Jurkat, Clone E6-1 (cell line): ENCODE measurements at places on chromosomes 2 and 18.

DNA sequence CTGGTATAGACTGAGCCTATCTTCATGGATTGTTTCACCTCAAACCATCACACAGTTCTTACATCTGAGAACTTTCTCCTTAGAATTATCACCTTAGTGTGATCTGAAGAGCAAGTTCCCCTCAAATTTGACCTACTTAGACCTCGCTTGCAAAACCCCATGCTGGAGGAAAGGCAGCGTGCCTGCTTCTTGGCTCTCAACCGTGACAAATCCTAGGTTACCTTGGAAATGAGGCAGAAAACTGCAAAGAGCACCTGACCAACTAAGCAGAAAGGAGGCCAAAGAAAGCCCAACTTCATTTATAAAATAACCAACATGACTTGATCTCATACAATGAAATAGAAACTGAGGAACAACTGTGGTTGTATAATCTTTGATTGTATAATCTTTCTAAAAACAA is 146.4 kb downstream of the RAB3GAP1 start:
- DNase-seq, result no peak

DNA sequence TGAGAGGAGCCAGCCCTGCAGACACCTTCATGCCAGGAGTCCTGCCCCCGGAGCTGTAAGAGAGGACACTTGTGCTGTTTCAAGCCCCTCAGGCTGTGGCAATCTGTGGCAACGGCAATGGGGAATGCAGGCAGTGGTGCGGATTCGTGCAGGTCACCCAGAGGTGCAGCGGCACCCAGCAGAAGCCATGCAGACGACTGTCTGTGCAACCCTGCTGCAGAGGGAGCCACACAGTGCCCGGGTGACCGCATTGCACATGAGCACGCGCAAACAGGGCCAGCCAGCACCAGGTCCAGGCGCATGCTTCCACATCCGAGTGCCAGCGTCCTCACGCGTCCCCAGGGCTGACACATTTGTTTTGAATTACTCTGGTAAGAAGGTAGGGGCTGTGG is 84.8 kb upstream of the GPC1 start:
- DNase-seq, result no peak

DNA sequence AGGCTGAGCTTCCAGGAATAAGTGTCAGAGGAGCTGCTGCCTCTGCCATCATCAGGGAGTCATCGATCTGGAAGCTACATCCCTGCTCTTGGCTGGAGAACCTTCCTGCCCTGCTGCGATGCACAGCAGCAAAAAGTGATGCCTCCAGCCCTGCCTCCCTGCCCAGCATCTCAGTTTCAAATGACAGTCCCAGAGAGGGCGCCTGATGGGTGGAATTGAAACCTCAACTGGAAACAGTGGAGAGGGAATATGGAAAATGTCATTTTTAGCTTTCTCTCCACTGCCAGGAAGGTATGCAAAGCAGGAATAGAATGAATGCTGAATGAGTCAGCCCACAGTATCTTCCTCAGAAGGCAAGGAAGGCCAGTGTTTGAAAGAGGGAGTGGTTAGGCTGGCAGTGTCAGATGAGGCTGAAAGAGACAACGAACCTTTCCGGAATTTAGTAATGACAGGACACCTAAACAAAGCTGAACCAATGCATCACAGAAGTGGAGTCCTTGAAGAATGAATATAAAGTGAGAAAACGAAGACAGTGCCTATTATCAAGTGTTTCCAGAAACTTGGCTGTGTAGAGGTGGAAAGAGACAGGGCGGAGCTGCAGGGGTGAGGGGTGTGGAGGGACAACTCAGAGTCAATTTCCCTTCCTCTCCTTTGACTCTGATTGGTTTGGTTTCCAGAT is 153.9 kb upstream of the NDUFV2 start:
- DNase-seq, result peak; percentile 32

DNA sequence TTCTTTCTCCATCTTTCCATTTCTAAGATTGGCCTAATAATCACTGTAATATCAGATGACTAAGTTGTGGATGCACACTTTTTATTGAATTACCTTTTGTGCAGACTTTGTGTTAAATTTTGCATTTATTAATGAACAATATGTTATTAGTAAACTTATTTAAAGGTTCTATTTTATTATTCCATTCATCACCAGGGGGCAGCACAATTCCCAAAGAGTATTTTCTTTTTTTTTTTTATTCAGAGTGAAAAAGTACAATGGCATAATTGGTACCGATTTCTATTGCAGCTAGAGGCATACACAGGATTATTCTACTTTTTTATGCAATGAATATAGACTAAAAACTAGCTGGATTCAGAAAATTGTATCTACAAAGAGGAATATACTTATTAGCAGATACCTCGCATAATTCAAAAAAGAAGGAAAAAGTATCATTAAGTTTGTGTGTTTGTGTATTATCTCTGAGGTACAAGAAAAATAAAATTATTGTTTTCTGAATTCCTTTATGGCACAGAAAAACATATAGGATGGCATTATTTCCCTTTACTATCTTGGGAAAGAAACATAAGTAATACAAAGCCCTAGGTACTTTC is 390.6 kb downstream of the ERBB4 start:
- DNase-seq, result no peak

DNA sequence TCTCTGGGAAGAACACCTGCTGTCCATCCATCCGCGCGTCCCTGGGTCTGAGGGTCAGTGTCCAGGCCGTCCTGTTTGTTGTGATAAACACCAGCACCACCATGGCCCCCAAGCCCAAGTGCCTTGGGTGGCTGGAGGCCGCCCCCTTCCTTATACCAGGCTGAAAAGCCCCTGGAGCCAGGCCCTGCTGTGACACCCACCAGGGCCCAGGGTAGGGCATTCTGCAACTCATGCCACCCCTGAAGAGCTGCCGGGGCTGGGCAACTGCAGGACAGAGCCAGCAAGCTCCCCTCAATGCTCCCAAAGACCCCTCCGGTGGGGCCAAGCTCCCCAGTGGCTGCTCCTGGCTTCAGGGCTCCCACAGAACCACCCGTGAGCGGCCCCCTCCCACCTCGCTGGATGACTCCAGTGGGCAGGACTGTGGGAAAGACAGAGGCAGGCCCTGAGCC is 31.9 kb upstream of the SNED1 start:
- no peak for DNase-seq

DNA sequence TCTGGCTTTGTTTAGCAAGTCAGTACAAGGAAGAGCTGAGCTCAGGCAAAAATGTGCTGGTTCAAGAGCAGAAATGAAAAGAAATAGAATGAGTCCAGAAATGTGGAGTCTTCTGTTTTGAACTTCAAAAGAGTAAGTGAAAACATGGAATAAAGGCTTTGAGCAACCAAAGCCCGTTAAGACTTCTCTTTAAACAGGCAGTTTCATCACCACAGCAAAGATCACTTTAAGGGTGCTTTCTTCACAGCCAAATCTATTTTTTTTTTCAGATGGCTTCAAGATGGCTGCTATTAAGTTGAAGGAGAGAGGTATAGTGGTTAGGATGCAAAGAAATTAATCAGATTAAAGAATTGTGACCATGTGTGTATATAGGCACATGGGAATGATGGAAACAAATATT is 2.0 kb upstream of the CHRNA1 start:
- no peak for DNase-seq

GRCh38 chr2:220309215-220309614 is 681.8 kb downstream of the SLC4A3 start:
- no peak for DNase-seq

DNA sequence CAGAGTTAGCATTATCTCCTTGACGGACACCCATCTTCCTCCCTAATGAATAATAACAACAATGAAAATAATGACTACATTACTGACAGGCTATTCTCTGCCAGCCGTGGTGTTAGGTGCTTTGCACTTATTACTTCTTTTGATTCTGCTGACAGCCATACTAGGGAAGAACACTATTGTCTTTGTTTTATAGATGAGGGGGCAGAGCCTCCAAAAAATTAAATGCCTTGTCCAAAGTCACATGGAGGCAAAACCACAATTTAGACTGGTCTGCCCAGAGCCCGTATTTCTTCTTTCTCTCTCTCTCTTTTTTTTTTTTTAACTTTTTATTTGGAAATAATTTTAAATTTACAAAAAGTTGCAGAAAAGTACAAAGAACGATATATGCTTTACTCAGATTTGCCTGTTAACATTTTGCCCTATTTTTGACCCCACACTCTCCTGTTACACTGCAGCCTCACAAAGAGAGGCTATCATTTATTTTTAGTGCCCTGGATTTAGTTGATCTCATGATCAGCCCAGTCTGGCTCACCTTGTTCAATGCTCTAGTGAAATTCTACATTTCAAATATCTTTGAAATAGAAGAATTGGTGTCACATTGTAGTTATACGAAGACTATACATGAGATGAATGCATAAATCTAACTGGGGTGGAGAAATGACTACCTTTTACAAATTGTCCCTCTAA is 369.4 kb downstream of the LRRTM1 start:
- DNase-seq, result no peak

- DNase-seq, result no peak
Measured at GRCh38 chr2:168529900-168530561, 74.0 kb downstream of the CERS6 start.

DNA sequence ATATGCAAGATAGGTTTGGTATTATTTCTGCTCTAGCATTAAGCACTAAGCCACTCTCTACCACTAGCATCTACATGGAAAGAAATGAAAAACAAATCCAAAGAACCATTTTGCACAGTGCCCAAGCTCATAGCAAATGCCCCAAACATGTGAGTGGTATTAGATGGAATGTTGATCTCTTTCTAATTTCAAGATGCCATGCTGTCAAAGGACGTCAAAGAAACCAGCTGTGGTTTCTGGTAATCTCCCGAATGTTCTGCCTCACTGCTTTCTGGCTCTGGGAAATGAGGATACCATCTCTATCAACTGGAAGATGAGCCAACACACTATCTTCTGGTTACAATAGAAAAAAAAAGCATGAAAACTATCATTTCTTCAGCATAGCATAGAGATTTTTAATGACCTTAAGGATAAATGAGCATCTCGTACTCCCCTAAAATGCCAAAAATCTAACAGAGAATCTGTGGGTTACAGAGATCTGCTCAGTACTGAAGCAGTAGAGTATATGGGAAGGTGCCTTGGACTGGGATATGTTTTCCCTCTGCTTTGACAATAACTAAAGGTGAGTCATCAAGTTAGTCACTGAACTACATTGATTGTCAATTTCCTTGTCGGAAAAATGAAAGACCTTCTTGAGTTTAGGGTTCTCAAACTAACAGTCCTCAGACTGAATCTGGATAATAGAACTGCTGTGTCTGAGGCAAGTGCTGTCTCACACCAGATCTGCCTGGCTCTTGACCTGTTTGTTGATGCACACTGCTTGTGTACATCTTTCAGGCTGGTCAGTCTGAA is 244.8 kb upstream of the NCKAP5 start:
- no peak for DNase-seq

DNA sequence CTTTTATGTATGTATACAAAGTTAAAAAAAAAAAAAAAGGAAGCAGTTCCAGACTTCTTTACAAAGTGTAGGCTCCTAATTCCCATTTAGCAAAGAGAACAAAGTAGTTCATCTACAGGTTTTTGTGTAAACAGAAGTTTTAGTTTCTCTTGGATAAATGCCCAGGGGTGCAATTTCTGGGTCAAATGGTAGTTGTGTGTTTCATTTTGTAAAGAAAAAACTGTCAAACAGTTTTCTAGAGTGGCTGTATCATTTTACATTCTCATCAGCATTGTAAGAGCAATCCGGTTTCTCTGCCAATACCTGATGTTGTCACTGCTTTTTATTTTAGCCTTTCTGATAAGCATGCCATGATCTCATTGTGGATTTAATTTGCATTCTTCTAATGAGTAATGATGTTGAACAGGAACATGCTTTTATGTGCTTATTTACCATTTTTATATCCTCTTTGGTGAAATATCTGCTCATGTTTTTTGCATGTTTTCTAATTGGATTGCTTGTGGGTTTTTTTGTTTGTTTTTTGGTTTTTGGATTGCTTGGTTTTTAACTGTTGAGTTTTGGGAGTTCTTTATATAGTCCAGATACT is 16.6 kb upstream of the PSME4 start:
- no peak for DNase-seq

DNA sequence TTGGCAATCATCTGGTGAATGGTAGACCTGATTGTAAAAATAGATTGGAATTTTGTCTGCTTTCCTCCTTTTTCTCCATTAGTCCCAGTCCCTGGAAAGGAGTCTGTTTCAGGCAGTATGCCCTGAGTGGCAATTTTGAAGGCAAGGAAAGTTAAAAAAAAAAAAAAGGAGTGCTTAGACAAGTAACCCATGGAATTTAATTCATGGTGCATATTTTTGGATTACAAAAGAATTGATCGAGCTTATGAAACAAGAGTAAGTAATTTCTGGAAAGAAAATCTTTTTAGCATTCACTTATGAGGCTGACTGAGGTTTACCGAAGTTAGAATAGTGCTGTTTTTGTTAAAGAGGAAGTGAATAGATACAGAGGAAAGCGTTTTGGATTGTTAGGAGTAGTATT is 29.4 kb upstream of the TMEM178A start:
- DNase-seq, result no peak

GRCh38 chr18:58902961-58903360 is 38.3 kb downstream of the ZNF532 start:
- no peak for DNase-seq

DNA sequence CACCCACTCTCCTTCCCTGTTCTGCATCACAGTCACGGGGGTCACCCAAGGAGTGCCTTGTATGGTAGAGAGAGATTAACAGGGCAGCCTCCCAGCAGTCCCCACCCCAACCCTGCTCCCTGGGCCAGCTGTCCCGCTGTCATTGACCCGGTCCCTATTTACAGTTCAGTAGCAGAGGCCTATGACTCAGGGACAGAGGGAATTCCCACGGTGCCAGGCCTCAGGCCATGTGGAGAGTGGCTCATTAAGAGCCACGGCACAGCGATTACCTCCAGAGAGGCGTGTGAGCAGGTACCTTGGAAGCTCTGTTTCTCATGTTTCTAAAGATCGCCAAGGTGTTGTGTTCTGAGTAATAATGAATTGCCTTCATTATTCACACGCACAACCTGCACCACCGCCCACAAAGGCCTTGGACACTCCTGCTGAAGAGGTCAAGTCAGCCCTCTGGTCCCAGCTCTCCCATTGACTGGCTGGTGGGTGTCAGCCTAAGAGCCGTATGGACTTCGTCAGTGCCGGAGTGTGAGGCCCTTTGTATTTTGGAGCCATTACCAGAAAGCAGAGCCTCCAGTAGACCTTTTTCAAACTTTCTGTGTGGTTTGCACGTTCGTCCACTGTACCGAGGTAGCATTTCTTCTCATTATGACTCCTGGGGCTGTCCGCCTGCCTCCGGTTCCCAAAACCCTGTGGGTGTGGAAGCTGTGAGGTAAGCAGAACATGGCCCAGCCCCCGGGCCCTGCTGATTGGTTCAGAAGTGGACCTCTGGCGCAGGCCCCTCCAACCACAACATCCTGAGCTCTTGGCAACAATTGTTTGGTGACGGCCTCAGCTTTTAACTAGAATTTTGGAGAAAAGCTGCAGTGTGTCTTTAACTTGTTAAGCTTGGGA is 47.0 kb downstream of the SERTAD2 start:
- DNase-seq, result peak; percentile 37
